Adipocyte (in vitro differentiated cells): ENCODE measurements at places on chromosomes 13 and 19.

- no peak for DNase-seq
Observed at GRCh38 chr13:109568339-109568818, 218.0 kb downstream of the IRS2 start.

GRCh38 chr19:34573226-34573864 is 91.8 kb downstream of the WTIP start:
- DNase-seq = no peak

DNA sequence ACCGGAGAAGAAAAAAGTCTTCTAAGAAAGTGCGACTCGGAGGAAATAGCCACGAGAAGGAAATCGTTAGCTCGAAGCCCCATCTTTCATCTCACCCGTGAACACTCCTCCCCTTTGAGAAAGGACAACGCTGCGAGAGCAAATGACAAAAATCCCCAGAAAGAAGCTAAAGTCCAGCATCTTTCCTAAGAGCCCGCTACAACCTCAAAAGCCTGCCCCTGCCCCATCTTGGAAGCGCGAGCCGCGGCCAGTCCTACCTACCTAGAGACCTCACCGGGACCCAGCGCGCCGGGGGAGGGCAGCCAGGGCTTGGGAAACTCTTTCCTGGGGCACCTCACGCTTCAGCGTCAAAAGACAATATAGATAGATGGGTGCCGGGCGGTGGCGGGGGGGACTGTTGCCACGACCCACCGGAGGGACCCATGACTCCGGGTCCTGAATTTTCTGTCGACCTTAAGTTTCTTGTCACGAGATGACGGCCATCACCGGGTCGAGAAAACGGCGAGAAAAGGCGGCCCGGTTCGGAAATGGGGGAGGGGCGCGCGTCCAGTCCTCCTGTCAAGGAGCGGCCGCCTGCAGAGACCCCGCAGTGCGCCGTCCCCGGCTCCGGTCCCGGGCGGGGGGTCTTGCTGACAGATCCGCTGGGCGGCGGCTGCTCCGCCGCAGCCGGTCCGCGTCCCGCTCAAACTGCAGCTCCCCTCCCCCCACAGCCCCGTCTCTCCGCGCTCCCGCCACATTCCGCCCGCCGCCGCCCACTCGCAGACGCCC is 65.9 kb downstream of the KCNRG start:
- DNase-seq = peak; percentile 72

- DNase-seq = no peak
Observed at GRCh38 chr13:55069746-55070145, 2041.1 kb downstream of the OLFM4 start.

GRCh38 chr13:100917011-100917410 is 242.4 kb upstream of the TMTC4 start:
- no peak for DNase-seq

- DNase-seq = no peak
Observed at GRCh38 chr13:110628952-110629701, 13.8 kb downstream of the NAXD start.

DNA sequence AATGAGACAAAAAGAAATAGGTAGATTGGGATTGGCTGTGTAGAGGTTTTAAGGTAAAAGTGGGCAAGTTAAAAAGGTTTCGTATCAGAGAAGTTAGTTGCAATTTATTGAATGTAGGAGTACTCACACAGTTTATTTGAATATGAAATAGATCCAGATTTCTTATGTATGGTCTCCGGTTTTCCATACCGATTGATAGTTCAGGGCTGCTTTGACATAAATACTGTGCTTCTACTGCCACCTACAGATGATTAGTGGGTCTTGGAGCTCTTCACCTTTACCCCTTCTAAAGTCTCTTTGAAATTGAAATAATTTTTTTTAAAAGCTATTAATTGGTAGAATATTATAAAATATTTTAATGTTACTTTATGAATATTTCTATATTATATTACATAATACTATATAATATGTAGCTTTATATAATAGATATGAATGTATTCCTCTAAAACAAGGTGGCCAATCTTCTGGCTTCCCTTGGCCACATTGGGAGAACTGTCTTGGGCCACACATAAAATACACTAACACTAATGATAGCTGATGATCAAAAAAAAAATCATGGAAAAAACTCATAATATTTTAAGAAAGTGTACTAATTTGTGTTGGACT is 7.7 kb upstream of the GPR18 start:
- peak; percentile 76 for DNase-seq

GRCh38 chr13:60655256-60655655 is 258.2 kb downstream of the TDRD3 start:
- no peak for DNase-seq

DNA sequence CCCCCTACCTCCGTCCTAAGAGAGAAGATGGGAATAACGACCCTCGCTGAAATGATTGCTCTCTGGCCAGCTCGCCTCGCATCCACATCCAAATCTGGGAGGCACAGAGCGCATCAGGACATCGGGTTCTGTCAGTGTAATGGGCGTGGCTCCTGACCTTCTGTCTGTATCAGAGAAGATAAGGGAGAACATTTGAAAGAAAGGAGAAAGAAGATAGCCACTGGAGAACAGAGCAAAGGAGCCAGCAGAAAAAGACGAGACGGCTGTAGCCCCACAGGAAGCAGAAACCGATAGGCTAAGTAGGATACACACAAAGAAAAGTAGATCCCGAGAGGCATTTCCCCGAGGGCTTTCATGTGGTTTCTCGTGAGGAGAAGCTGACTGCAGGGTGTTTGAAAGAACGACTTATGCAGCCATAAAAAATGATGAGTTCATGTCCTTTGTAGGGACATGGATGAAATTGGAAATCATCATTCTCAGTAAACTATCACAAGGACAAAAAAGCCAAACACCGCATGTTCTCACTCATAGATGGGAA is 14.0 kb upstream of the GJB2 start:
- no peak for DNase-seq

DNA sequence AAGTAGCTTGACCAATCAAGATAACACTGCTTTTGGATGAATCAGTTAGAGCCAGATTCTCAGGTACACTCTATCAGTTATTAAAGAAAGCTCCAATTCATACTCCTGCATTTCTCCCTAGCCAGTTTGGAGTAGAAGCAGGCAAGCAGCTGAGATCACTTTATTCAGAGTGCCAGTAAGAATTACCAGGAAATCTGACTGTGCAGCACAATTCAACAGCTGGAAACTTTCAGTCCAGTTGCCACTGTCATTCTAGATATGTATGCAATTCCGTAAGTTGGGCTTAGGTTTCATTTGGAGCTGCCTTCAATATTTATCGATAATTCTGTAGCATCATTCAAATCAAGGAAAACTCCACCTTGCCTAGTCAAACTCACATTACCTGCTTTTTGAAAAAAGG is 2625.6 kb upstream of the PCDH20 start:
- peak; percentile 11 for DNase-seq

DNA sequence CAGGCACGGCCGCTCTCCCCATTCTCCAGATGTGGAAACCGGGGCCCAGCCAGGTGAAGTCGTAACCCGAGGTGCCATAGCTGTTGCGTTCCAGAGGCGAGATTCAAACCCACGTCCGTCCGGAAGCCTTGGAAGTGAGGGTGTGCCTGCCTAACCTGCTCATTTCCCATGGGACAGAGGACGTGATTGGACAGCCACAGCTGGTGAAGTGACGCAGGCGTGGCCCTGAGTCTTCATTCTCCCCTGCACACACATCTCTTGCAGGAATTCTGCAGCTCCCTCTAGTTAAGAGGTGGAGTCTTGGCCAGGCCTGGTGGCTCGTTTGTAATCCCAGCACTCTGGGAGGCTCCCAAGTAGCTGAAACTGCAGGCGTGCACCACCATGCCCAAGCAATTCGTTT is 16.8 kb downstream of the MEIS3 start:
- no peak for DNase-seq

DNA sequence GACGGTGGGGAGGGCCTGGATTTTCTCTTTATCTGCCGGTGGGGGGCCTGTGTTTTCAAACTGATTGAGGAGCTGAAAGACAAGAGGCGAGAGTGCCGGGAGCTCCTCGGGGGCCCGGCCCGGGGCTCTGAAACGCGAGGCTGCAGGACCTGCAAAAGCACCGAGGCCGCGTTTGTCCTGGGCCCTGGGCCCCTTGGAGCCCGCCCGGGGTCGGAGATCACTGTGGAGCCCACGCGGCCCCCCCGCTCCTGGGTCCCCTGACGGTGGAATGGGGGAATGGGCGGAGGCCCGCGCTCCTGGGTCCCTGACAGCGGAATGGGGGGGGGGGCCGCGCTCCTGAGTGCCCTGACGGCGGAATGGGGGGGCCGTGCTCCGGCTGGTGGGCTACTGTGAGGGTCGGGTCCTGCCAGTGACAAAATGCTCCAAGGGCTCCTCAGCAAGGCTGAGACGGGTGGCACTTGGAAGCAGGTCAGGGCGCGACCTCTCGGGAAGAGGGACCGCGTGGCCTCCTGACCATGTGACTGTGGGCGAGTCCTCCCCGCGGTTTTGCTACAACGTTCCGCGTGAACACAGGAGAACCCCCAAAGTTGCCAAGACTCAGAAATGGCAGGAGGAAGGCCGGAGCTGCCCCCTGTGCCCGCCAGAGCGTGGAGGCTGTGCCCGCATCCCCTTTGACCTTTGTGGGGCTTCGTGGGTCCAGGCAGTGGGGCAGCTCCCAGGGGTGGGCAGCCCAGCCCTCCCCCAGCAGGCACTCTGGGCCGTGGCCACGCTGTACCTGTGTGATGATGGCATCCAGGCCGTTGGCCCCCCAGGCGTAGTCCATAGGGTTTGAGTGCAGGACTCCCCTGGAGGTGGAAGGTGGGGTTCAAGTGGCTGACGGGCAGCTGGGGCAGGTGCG is 9.5 kb downstream of the FGF22 start:
- no peak for DNase-seq

DNA sequence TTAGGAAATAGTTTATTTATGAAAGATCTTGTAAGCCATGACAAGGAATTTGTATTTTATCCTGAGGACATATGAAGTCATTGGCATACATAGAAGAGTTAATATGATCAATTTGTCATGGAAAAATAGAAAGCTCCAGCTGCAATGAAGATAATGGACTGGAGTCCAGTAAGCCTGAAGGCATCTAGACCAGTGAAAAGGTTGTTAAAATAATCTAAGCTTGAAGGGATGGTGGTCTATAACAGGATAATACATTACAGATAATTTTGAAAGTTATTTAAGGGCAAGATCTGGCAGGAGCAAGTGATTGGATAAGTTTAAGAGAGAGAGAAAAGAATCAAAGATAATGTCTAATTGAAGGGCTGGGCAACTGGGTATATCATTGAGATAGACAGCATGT is 224.2 kb downstream of the GPC6 start:
- DNase-seq = no peak

DNA sequence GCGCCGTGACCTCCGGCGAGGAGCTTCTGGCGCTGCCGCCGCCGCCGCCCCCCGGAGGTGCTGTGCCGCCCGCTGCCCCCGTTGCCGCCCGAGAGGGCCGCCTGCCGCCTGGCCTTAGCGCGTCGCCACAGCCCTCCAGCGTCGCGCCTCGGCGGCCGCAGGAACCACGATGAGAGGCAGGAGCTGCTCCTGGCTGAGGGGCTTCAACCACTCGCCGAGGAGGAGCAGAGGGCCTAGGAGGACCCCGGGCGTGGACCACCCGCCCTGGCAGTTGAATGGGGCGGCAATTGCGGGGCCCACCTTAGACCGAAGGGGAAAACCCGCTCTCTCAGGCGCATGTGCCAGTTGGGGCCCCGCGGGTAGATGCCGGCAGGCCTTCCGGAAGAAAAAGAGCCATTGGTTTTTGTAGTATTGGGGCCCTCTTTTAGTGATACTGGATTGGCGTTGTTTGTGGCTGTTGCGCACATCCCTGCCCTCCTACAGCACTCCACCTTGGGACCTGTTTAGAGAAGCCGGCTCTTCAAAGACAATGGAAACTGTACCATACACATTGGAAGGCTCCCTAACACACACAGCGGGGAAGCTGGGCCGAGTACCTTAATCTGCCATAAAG is 4.8 kb downstream of the PDX1 start:
- no peak for DNase-seq

DNA sequence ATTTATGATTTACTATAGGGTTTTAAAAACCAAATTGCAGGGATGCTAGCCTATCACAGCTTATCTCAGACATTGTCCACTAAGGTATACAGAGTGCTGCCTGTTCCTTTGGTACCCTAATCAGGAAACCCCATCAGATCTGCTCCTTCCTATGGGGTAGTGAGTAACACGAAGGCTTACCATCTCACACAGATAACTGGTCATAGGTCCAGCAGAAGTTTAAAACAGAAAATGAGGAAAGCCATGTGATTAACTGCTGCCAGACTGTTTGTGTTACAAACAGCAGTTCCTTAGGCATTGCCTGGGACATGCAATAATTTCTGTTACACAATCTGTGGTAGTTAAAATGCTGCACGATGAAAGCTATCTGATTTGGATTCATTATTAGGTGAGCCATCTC is 53.5 kb upstream of the ALOX5AP start:
- peak; percentile 74 for DNase-seq

GRCh38 chr19:22735911-22736645 is 47.9 kb downstream of the ZNF99 start:
- DNase-seq = no peak

DNA sequence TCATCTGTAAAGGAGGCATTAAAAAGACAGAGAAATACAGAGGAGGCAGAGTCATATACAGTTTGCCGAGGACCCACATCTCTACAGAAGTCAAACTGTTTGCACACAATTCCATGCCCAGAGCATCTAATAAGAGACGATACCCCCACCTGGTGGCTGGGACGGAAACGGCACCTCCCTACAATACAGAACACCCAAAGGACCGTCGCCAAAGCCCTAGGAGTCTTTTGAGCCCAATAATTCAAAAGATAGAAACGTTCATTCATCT is 703 bp upstream of the PLEKHG2 start:
- DNase-seq = peak; percentile 98
